ENCODE measurements at places on chromosomes 5 and 9. TPM values are rescaled to one million over a fixed set of nuclear protein-coding genes. Genes with fewer than 3 reads are reported as not detected.

GRCh38 chr9:72309364-72310133 is 55.5 kb downstream of the ZFAND5 start:
- no peak overlapping the region for H3K4me3 ChIP-seq
- DNase-seq: no peak
- H3K27me3 ChIP-seq: no peaks in the 10 kb centered on the region
- peaks cover 5% of the 10 kb centered on the region for H3K4me1 ChIP-seq
- no peak overlapping the region for H3K27ac ChIP-seq
- no peaks in the 10 kb centered on the region for H3K36me3 ChIP-seq

DNA sequence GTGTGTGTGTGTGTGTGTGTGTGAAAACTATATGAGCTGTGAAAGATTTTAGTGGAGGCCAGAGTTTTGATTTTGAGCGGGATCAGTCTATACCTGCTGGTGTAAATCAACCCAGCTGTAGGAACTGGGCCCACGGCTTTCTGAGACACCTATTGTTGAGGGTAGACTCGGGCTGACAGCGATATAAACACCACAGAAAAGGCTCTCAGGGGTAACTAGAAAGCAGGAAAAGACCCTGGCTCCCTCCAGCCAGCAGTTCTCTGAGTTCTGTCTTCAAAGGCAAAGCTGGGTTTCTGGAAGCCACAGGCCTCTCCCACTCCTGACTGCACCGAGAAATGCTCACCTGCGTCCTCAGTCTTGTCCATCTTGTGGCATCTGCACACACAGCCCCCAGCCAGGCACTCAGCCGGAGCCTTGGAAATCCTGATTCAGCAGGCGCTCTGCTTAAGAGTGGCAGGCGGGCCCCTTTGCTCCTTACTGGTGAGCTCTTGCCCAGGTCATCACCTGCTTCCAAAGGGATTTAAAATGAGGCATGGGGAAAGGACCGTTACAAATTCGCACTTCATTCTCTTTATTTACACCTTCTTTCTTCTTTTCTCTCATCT is 223.3 kb downstream of the NDUFS4 start:
- H3K4me1 ChIP-seq: peaks cover 9% of the 10 kb centered on the region
- no peak overlapping the region for H3K27ac ChIP-seq
- H3K27me3 ChIP-seq: no peaks in the 10 kb centered on the region
- no peaks in the 10 kb centered on the region for H3K36me3 ChIP-seq

- H3K36me3 ChIP-seq: peaks cover 2% of the 10 kb centered on the region
- H3K4me3 ChIP-seq: no peak overlapping the region
- DNase-seq: no peak
- H3K27me3 ChIP-seq: no peaks in the 10 kb centered on the region
- peaks cover 31% of the 10 kb centered on the region for H3K4me1 ChIP-seq
Observed at GRCh38 chr9:131715906-131716305, 24.0 kb downstream of the RAPGEF1 start.

ACTBL2 gene
- not detected for total RNA-seq

SOHLH1 gene
- total RNA-seq: not detected

- H3K4me3 ChIP-seq: no peak overlapping the region
- H3K27me3 ChIP-seq: no peaks in the 10 kb centered on the region
- H3K36me3 ChIP-seq: no peaks in the 10 kb centered on the region
- no peak for DNase-seq
- no peak overlapping the region for H3K27ac ChIP-seq
Observed at GRCh38 chr5:146368137-146368536, 29.5 kb downstream of the POU4F3 start.

NACC2 gene
- total RNA-seq: 14.7 TPM
